PC-3 (cell line): ENCODE measurements at places on chromosomes 5 and 9. TPM values are rescaled to one million over a fixed set of nuclear protein-coding genes. Genes with fewer than 3 reads are reported as not detected.

DNA sequence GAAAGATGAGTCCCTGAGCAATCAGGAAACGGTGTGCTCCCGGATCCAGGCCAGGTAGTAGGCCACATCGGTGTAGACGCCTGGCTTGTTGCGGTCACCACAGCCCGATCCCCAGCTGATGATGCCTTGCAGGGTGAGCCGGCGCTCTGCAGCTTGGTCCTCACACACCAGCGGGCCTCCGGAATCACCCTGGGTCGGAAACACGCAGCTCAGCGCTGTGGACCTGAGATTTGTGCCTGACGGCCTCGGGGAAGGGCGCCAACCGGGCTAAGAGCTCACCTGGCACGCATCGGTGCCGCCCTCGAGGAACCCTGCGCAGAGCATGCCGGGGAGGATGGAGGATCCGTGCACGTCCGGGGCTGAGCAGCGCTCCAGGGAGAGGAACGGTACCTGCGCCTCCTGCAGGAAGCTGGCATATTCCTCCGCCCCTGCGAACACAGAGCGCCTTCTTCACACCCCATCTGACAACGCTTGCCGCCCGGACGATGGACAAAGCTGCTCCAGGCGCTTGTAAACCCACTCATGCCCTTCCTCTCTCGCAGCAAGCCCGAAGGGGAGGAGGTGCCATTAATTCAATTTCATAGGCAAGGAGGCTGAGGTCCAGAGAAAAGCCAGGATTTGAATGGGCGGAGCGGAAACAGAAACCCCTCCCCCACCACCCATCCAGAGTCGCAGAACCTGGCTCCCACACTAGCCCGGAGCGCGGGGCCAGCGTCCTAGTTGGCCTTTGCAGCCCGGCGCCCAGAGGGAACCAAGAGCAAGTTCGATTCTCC is 2.0 kb upstream of the PFN3 start:
- DNase-seq: peak; percentile 88

DNA sequence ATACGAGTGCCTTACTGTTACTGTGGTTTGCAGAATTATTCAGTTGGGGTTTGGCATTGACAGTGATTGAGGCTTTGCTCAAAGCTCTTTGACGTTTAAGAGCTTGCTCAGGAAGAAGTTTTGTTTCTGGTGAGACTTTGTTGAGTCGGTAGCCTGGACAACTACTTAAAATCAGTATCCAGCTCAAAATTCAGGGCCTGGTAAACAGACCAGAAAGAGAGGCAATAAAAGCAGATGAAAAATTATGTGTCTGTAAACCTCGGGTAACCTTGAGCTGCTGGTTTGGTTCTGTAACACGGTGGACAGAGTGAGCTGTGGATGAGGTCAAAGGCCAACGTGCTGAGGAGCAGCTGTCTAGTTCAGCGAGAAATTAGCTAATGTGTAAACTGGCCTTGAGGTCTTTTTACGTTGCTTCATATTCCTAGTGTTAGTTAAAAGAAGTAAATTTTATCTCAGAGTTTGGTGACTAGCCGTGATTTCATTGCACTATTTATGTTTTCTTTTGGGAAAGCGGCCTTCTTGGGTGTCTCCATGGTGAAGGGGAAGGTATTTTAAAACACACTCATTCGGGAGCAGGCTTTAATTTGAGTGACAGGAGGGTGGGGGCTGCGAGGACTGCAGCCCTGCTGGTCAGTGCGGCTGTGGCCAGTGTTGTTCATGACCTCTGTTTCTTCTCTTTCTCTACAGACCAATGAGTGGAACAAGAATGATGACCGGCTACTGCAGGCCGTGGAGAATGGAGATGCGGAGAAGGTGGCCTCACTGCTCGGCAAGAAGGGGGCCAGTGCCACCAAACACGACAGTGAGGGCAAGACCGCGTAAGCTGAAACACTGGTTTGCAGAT is 82.0 kb upstream of the TTC23L start:
- no peak for DNase-seq

GRCh38 chr5:38478878-38479277 is 77.6 kb downstream of the LIFR start:
- no peak for DNase-seq

GRCh38 chr9:79565245-79565644 is 6.5 kb upstream of the TLE4 start:
- DNase-seq: peak; percentile 65

GARIN3 gene
- not detected in 2 replicates for total RNA-seq

PTBP3 gene
- 23.2 and 25.0 TPM in 2 replicates for total RNA-seq

DOLK gene
- total RNA-seq: 17.9 and 23.7 TPM in 2 replicates

- DNase-seq: peak; percentile 24
Observed at GRCh38 chr5:1468247-1468612, 23.0 kb upstream of the SLC6A3 start.

GRCh38 chr9:93669116-93669957 is 93.0 kb downstream of the PHF2 start:
- no peak for DNase-seq

RNF183 gene
- not detected in 2 replicates for total RNA-seq

DNA sequence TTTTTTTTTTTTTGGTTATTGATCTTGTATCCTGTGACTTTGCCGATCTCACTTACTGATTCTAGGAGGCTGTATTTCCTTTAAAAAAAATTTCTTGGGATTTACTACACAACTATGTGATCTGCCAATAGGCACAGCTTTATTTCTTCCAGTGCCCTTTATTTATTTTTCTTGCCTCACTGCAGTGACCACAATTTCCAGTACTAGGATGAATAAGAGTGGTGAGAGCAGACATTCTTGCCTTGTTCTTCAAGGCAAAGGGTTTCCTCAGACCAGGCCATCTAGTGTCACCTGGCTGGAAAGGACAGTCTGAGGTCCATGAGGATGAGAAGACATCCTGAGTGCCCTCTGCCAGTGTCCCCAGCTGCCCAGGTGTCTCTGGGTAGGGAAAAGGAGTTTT is 265.4 kb downstream of the SPOCK1 start:
- DNase-seq: no peak
